ENCODE measurements at places on chromosomes 7 and 10.

- no peak for DNase-seq
Measured at GRCh38 chr7:11552676-11553296, 279.2 kb downstream of the THSD7A start.

DNA sequence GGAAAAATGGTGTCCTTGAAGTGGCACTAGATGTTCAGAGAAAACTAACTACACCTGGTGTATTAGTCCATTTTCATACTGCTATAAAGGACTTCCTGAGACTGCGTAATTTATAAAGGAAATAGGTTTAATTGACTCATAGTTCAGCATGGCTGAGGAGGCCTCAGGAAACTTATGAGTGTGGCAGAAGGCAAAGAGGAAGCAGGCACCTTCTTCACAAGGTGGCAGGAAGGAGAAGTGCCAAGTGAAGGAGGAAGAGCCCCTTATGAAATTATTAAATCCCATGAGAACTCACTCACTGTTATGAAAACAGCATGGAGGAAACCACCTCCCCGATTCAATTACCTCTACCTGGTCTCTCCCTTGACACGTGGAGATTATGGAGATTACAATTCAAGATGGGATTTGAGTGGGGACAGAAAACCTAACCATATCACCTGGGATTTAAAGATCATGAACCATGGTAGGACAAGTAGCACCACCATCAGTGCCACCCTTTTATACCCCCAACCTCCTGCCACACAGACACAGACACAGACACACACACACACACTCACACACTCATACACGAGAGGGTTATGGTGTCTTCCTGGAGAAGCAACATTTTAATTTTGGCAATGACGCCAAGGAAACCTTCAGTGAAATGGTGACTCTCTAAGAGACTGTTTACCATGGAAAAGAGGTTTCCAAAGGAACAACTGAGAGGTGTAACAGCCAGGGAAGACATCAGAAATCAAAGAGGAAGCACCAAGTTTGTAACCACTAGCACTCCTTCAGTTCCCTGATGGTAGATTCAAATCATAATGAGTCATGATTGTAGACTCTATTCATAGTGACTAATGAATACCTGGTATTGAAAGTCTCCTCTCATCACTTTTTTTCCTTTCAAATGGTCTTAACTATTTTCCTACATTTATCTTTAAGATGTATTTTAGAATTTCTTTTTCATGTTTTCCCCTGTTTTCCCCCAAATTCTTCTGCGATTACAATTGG lies 41.8 kb upstream of the WNT16 start:
- DNase-seq, result no peak

- no peak for DNase-seq
Measured at GRCh38 chr7:49791088-49791741, 17.8 kb downstream of the VWC2 start.

GRCh38 chr10:996031-996430 lies 7.8 kb downstream of the GTPBP4 start:
- no peak for DNase-seq

DNA sequence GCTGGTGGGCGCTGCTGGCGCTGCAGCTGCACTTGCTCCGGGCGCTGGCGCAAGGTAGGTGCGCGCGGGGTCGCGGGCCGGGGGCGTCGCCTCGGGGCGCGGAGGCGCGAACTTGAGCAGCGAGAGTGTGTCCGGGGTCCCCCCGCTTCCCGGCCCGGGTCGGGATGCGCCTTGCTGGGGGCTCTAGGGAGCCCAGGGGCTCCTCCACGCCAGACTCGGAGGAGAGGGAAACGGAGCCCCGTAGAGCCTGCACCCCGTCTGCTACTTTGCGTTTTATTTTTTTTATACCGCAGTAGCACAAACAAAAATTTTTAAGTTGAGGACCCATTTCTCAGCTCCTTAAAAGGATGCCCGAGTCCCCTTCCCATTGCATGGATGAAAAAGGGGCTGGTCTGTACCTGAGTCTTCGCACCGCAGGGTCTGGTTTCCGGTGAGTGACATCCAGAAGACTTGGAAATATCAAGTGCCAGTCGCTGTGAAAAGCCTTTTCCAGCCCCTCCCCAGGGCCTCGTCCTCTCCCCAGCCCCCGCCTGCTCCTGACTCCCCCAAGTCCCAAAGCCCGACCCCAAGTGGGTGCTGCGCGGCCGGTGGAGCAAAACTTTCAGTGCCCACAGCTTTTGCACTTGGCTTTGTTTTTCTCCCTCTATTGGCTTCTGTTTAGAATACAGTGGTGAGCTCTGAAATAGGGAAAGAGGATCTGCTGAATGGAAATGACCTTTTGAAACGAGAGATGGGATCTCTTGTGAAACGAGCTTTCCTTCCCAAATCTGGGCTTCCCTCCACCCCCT lies 973 bp downstream of the SDK1 start:
- DNase-seq, result peak; percentile 33

- DNase-seq, result no peak
Measured at GRCh38 chr10:132316133-132316532, 8.4 kb upstream of the STK32C start.

- DNase-seq, result no peak
Measured at GRCh38 chr7:156998988-156999957, 11.2 kb downstream of the MNX1 start.

DNA sequence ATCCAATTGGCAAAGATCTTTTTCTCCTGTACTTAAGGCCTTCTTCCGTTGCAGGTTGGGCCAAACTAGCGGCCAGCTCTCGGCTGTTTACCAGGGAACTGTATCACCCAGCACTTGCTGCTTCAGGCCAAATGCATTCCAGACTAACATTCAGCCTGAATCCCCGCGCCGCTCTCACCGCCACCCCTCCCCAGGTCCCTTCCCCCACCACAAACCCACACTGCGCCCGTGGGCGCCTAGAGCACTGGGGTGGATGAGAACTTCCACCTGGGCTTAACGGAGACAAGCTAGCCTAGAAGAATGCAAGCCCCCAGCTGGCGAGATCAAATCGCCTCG lies 676 bp downstream of the TCAF1 start:
- no peak for DNase-seq

- DNase-seq, result no peak
Measured at GRCh38 chr10:15724683-15725082, 5.0 kb upstream of the ITGA8 start.

GRCh38 chr7:157502701-157503111 lies 165.9 kb downstream of the DNAJB6 start:
- DNase-seq, result no peak

DNA sequence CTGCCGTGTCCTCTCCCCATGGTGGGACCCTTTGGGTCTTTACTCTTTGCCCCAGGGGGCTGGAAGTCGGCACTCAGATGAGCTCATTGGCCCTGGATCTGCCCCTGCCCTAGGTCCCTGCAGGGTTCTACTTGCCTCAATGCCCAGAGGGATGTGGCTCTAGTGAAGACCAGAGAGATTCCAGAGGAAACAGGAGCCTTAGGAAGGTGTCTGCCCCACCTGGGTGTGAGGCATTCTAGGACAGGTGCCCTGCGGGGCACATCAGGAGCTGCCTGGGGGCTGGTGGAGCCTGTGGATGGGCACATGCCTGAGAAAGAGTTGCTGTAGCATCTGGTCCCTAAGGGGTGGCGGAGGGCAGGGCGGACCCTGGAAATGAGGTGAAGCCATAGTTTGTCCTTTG lies 128.6 kb downstream of the ADCY1 start:
- no peak for DNase-seq

GRCh38 chr7:26965724-26966123 lies 101.3 kb upstream of the SKAP2 start:
- DNase-seq, result no peak

- no peak for DNase-seq
Measured at GRCh38 chr10:131314799-131315198, 3.3 kb upstream of the TCERG1L start.

- no peak for DNase-seq
Measured at GRCh38 chr7:82007315-82007714, 237.5 kb upstream of the HGF start.

GRCh38 chr7:46126675-46127300 lies 205.7 kb upstream of the IGFBP3 start:
- DNase-seq, result no peak

GRCh38 chr10:58262766-58263165 lies 4.9 kb downstream of the IPMK start:
- no peak for DNase-seq

Measured in globus pallidus (tissue), 1 donor.